ENCODE measurements at places on chromosomes 16 and 17. TPM values are rescaled to one million over a fixed set of nuclear protein-coding genes. Genes with fewer than 3 reads are reported as not detected.
A peak's percentile ranks its signal among the peaks of the same experiment; 100 is the strongest.

- DNase-seq: no peak
Observed at GRCh38 chr16:85856079-85856478, 42.9 kb upstream of the IRF8 start.

GRCh38 chr16:22648141-22648540, 137.4 kb downstream of the NPIPB5 start:
- no peak for DNase-seq

DNA sequence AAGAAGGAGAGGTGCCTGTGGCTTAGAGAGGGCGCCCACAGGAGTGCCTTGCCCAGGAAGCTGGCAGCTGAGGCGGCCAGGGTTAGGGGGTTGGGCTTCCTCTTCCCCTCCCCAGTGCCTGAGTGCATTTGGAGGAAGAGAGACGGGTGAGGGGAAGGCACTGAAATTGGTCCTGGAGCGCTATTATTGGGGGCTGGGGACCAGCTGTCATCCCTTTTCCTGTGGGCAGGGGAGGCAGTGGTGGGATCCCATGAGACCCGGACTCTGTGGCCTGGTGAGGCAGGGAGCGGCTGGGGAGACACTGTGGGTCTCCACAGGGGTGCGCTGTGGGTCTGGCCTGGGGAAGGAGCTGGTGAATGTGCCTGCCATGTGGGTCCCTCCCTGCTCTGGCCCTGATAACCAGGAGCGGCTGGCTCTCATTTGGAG, 259.7 kb downstream of the SEC14L1 start:
- DNase-seq: no peak

DNA sequence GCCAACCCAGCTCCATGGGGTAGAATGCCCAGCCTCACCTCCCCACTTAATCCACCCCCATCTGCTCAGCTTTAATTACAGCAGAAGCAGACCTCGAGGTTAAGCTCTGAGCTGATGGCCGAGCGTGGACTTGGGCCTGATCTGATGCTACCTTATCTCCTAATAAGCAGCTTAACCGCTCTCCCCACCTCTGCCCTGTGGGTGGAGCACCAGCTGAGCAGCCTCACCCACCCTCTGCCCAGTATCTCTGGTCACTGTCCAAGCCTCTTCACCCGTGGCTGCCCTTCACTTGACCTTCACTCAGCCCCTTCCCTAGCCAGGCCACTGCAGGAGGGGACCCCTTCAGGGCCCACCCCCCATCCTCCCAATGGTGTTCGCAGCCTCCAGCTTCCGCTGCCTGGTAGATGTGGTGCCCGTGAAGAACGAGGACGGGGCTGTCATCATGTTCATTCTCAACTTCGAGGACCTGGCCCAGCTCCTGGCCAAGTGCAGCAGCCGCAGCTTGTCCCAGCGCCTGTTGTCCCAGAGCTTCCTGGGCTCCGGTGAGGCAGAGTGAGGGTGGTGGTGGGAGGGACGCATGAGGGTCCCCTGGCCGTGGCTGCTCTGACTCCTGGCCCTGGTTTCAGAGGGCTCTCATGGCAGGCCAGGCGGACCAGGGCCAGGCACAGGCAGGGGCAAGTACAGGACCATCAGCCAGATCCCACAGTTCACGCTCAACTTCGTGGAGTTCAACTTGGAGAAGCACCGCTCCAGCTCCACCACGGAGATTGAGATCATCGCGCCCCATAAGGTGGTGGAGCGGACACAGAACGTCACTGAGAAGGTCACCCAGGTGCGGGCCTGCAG, 6.8 kb downstream of the KCNH6 start:
- DNase-seq: no peak

The SLC6A2 gene
- 2.4 TPM for total RNA-seq

DNA sequence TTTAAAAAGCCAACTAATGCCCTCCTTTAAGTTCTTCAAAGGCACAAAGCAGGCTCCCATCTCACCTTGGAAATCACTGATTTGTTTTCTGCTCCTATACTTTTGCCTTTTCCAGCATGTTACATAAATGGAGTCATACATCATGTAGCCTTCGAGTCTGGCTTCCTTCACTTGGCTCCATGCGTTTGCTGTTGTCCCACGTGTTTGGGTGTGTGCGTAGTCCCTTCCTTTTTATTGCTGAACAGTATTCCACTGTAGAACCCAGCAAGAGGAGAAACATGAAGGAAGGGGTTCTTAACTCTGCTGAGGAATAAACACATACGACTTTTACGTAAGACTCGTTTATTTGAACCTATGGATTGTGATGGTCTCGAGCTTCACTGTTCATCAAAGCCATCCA, 82.0 kb downstream of the GPRC5B start:
- DNase-seq: no peak

DNA sequence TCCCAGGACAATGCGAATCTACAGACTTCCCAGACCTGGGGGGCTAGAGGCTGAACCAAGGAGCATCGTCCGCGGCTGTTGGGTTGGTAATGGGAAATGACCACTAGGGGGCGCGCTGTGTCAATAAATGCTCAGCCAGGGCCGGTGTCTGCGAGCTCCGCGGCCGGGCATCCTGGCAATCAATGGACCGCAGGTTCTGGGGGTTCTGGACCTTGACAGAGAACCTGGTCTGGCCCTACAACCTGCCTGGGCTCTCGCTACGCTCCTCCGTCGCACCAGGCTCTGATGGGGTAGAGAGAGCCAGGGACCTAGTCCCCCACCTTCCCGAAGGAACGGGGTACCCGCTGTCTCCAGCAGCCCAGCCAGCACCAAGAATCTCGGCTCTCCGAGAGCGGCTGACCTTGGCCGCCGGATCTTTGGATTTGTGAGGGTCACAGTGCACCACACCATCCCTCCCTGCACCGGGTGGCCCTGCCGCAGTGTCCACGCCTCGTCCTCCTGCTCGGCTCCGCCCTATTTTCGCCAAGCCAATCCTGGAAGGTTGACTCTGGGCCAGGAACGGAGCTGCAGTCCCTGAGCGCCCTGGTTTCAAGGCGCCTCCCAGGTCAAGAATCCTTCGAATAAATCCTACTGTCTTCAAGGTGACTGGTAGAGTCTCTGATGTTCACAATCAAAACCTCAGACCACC, 20.4 kb upstream of the BEAN1 start:
- peak; percentile 88 for DNase-seq

GRCh38 chr17:53217311-53217710, 605.4 kb upstream of the KIF2B start:
- DNase-seq: no peak

- DNase-seq: peak; percentile 73
Observed at GRCh38 chr17:64306850-64307463, 43.9 kb upstream of the TEX2 start.

The MED9 gene
- 16.2 TPM for total RNA-seq

DNA sequence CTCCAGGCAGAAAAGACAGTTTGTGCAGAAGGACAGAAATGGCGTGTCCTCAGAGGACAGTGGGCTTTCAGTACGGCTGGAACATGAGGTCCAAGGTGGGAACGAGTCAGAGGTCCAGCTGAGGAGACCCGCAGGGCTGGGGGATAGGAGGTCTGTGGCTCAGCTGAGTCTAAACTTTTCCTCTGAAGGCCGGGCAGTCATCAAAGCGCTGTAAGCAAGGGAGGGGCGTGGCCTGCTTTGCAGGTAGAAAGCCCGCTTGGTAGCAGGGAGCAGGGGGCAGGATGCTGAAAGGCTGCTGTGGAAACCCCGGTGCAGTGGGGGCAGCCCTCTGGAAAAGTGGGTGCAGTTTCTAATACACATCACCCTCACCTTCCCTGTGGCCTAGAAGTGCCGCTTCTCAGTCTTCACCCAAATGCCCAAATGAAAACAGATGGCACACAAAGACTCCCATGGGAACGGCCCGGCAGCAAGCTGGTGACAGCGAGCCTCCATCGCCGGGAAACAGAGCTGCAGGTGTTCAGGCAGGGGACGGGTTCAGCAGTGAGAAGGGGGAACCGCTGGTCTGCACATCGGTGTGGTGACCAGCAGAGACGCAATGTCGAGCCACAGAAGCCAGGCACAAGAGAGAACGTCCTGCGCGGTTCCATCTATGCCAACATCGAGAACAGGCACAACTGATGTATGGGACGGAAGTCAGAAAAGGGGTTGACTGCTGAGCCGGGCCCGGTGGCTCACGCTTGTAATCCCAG, 12.2 kb upstream of the OSGIN1 start:
- DNase-seq: no peak

DNA sequence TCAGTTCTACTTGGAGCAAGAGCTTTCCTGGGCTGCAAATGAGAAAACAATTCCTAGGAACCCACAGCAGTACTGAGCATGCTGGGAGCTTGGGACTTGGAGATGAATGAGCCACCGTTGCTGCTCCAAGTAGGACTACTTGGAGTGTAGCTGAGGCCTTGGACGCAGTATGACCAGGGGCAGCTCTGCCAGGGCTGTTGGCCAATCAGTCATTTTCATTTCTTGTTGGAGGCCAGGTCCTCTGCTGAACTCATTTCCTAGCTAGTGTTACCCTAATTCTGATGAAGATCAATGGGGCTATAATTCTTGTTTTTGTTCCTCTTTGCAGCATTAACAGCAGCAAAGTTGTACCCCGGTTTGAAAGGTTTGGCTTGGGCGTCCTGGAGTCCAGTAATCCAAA, 8.0 kb upstream of the LGALS9 start:
- DNase-seq: no peak

DNA sequence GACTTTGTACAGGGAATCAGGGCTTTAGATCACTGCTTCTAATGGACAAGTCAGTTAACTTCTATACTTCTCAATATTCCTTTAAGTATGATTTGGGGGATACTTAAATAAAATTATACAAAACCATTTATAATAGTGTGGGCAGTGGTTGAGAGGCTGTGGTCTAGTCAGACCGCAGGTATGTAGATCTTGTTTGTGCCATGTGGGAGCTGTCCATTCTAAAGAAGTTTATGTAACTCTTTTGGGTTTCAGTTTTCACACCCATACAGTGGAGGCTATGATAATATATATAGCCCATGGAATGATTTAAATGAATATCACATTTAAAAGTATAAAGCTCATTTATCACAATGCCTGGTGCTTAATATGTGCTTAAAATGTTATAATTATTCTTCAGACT, 654.3 kb upstream of the KIF2B start:
- DNase-seq: no peak

The NTN3 gene
- 2.5 TPM for total RNA-seq

- DNase-seq: no peak
Observed at GRCh38 chr17:74579900-74580299, 12.2 kb downstream of the CD300LD start.

DNA sequence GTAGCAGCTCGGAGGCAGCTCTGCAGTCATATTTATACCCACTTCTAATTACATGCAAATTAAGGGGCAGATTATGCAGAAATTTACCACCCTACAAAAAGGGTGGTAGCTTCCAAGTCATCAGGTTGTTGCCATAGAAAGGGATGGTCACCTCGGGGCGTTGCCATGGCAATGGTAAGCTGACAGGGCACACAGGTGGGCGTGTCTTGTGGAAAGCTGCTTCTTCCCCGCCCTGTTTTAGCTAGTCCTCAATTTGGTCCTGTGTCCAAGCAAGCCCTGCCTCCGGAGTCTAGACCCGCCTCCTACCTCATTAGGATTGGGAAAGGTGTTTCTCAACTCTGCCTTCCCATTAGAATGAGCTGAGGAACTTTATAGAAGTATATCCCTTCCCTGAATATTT, 98.7 kb downstream of the HS3ST2 start:
- no peak for DNase-seq

The RND2 gene
- 8.9 TPM for total RNA-seq

GRCh38 chr17:61414936-61415251, 15.3 kb downstream of the TBX2 start:
- no peak for DNase-seq

The GFAP gene
- 318 TPM for total RNA-seq

DNA sequence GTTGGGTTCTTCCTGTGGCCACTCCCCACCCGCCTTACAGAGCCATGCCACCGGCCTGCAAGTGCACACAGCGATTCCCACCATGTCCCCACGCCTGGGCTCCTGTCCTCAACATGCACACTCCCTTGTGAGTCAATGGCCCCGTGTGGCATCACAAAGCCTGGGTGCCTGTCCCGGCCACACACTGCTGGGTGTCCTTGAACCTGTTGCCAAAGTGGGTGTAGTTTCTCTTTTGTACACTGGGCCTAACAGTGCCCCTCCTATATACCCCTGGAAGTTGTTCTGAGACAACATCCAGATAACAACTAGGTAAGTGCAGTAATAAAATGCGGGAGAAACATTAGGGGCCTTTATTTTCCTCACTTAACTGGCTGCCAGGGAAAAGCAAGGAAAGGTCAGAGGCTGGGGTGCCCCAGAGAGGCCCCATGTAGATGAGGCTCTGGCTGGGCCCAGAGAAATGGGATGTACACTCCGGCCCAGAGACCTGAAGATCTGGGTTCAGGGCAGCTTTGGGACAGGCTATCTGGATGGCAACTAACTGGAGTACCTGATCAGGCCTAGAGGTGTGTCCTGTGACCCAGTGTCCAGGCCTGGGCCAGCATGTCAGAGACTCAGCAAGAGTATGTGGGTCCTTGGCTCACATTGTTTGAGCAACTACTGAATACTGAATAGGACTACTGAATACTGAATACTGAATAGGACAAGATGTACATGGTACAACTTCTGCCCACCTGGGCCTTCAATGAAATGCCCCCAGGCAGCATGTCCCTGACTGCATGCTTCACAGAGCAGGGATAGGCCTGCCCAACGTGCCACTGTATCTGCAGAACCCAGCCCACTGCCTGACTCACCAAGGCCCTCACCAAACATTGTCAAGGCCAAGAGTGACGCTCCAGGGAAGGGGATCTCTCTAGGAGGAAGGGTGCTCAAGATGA, 8.3 kb downstream of the ABCC3 start:
- DNase-seq: no peak

- no peak for DNase-seq
Observed at GRCh38 chr17:83094291-83094690, 14.9 kb downstream of the METRNL start.

- DNase-seq: no peak
Observed at GRCh38 chr16:4200000-4200780, 41.7 kb downstream of the SRL start.

The ITGB3 gene
- total RNA-seq: 1.6 TPM

DNA sequence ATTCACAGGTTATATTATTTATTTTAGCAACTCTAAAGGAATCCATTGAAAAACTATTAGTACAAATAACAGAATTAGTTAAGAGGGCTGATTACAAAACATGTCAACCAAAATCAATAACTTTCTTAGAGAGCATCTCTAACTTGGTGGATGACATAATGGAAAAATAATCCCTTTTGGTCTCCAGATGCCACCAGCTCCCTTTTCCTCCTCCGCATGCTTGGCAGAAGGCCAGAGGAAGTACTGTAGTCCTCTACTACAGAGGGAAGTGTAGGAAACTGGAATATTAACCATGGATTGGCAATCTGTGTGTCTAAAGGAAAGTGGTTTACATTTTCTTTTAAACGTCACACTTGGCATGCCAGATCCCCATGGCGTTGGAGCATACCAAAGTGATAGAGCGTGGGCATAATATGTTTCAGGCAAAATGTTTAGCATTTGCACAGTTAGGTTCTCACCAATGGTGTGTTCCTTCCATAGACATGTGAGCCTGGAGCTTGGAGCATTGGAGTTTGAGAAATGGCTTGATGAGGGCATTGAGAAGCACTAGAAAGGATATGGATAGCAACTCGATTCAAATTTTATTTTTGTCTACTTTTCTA, 106.3 kb downstream of the PRKCB start:
- no peak for DNase-seq

Measured in cerebellum (tissue), 4 donors.